Hindlimb muscle (tissue), 1 donor: ENCODE measurements at places on chromosomes 5 and 9. TPM values are rescaled to one million over a fixed set of nuclear protein-coding genes. Genes with fewer than 3 reads are reported as not detected.

The DDX4 gene
- polyA plus RNA-seq, result 0.23 TPM

The PCDHA1 gene
- not detected for polyA plus RNA-seq

The RNF38 gene
- polyA plus RNA-seq, result 27.0 TPM

The MELK gene
- 8.5 TPM for polyA plus RNA-seq

The SHISAL2B gene
- not detected for polyA plus RNA-seq

The CAMK4 gene
- polyA plus RNA-seq, result 6.1 TPM

The BHMT gene
- not detected for polyA plus RNA-seq

The PCDHB11 gene
- polyA plus RNA-seq, result 4.4 TPM

The SUSD3 gene
- 2.2 TPM for polyA plus RNA-seq

The ARSK gene
- polyA plus RNA-seq, result 10.0 TPM

The F2RL2 gene
- polyA plus RNA-seq, result 0.25 TPM

The SLC4A9 gene
- polyA plus RNA-seq, result 0.18 TPM

The TMC1 gene
- 1.1 TPM for polyA plus RNA-seq

The TTC23L gene
- polyA plus RNA-seq, result 0.15 TPM

The GABRA6 gene
- polyA plus RNA-seq, result not detected

The RICTOR gene
- 16.2 TPM for polyA plus RNA-seq

The AGGF1 gene
- 14.4 TPM for polyA plus RNA-seq

The IFNA5 gene
- polyA plus RNA-seq, result not detected

The BRD3 gene
- 89.1 TPM for polyA plus RNA-seq

The MTAP gene
- polyA plus RNA-seq, result 26.3 TPM

The GARIN3 gene
- not detected for polyA plus RNA-seq
